ENCODE measurements at places on chromosomes 5 and 9. TPM values are rescaled to one million over a fixed set of nuclear protein-coding genes. Genes with fewer than 3 reads are reported as not detected.

Gene TGFBI
- 0.15 TPM for total RNA-seq

Gene PCDHGC5
- total RNA-seq = not detected

Gene SPATA31C1
- not detected for total RNA-seq

Gene GFPT2
- 0.39 TPM for total RNA-seq

Gene STXBP1
- 16.8 TPM for total RNA-seq

Gene GABRP
- not detected for total RNA-seq

Gene B4GALT1
- total RNA-seq = 60.9 TPM

Gene NFIB
- 0.05 TPM for total RNA-seq

Gene BARHL1
- total RNA-seq = not detected

Gene PAEP
- not detected for total RNA-seq

Gene SPAAR
- total RNA-seq = not detected

Gene INSYN2B
- not detected for total RNA-seq

Gene PHYHD1
- total RNA-seq = 2.9 TPM

Gene COL23A1
- total RNA-seq = not detected

Gene CMBL
- 0.47 TPM for total RNA-seq

Gene FGF1
- total RNA-seq = not detected

Gene FBP2
- total RNA-seq = not detected

Gene LCN1
- total RNA-seq = not detected

Gene MSANTD3
- 11.4 TPM for total RNA-seq

Gene C9orf85
- total RNA-seq = 9.2 TPM

Gene RAI14
- 0.71 TPM for total RNA-seq

Gene MYORG
- total RNA-seq = 1.2 TPM

Gene SPATA9
- not detected for total RNA-seq

Gene HINT2
- total RNA-seq = 50.5 TPM

Gene ANKRD31
- 0.29 TPM for total RNA-seq

Gene ZBED3
- 0.29 TPM for total RNA-seq

Gene ACTBL2
- total RNA-seq = not detected

Gene C1QTNF2
- total RNA-seq = not detected

Gene MAMDC2
- not detected for total RNA-seq

Gene ADAMTS6
- 1.1 TPM for total RNA-seq

Gene KCNT1
- not detected for total RNA-seq

Gene MARCOL
- total RNA-seq = not detected

Gene F2RL1
- total RNA-seq = 0.76 TPM

Gene ABO
- 2.1 TPM for total RNA-seq

Gene NREP
- total RNA-seq = 18.0 TPM

Gene ECM2
- not detected for total RNA-seq

Gene RNF183
- total RNA-seq = 0.34 TPM

Gene ADAMTSL1
- not detected for total RNA-seq

Gene CACFD1
- 1.3 TPM for total RNA-seq

Gene TMC1
- 0.27 TPM for total RNA-seq

Gene CEL
- total RNA-seq = 1.8 TPM

Gene LEAP2
- 3.8 TPM for total RNA-seq

Gene SOX30
- total RNA-seq = 0.12 TPM

Gene AK1
- 58.5 TPM for total RNA-seq

Gene C9orf153
- total RNA-seq = 0.54 TPM

Gene IDNK
- 9.8 TPM for total RNA-seq

Gene RETREG1
- 39.9 TPM for total RNA-seq

Gene CLIC3
- total RNA-seq = 1.8 TPM

Gene NR6A1
- total RNA-seq = 0.81 TPM

Gene SHISAL2B
- total RNA-seq = not detected

Gene PCDHGB5
- 0.66 TPM for total RNA-seq

Gene REEP2
- 1.1 TPM for total RNA-seq

Gene OR2K2
- total RNA-seq = not detected

Gene FBP1
- total RNA-seq = not detected

Gene DDX4
- total RNA-seq = 0.83 TPM

Gene ELP1
- 32.9 TPM for total RNA-seq

Gene CCL28
- 11.1 TPM for total RNA-seq
